ENCODE measurements at places on chromosomes 12 and 14. TPM values are rescaled to one million over a fixed set of nuclear protein-coding genes. Genes with fewer than 3 reads are reported as not detected.

Gene LBHD2
- not detected for total RNA-seq

Gene SDS
- total RNA-seq = not detected

DNA sequence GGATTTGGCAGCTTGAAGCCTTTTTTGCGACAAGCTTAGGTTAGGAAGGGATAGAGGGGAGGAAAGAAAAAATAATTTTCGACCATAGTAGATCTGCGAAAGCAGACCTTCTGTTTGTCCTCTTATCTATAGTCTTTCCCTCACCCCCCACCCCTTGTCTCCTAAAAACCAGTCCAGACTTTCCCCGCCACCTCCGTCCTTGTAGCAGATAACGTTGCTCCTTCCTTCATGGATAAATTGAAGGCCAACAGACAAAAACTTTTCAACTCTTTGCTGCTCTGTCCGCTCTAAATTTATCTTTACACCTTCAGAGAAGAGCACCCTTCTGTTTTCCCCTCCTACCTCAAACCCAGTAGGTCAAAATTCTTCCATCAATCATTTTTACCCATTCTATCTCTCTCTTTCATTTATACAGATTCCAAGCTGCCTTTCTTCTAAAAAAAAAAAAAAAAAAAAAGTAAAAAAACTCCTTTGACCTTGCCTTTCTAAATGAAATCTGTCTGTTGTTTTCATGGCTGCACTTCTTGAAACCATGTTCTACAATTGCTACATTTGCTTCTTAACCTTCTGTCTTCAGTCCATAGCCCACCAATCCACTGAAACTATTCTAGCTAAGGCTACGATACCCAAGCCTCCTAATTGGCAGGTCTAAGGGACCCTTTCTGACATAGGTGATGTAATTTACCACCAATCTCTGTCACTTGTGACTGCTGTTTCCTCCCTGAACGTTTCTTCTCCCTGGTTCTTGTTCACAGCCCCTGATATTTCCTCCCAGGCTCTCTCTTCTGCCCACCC is 11.1 kb upstream of the NEMF start:
- DNase-seq = no peak

DNA sequence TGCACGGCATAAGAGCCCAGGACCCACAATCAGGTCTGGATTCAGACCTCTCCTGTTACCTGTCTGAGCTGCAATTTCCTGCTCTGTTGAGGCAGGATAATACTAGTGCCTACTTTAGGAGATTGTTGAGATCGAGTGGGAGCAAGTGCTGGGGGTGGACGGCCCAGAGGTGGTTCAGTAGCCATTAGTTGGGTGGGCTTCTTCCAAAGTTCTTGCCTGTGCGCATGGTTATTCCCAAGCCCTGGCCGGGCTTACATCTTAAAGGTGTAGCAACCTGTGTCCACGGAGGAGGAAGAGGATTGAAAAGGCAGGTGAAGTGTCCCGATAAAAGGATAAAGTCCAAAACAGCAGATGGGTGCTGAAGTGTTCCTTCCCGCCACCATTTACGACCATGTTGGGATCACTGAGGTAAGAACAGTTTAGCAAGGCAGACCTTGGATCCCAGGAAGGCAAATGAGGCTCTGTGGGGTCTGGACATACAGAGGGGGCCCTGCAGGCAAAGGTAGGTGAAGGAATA is 33.8 kb downstream of the ACACB start:
- no peak for DNase-seq

Gene TMEM52B
- total RNA-seq = not detected

GRCh38 chr12:71780237-71780822 is 25.7 kb downstream of the RAB21 start:
- DNase-seq = peak; percentile 63

DNA sequence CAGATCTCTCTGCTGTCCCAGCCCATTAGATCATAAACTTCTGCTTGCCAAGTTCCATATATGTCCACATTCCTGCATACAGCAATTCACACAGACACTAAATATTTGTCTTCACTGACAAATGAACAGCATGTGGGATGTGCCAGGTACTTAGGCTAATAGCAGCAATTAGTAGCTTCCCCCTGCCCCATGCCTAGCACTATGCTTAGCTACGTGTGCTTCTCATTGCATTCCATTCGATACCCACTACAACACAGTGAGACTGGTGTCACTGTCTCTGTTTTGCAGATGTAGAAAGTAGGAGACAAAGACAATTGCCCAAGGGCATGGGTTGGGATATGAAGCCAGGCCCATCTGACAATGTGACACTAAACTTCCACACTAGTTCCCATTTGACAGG is 308.4 kb downstream of the BCL11B start:
- no peak for DNase-seq

- no peak for DNase-seq
Measured at GRCh38 chr12:79155683-79156082, 291.1 kb downstream of the SYT1 start.

Gene SERPINA9
- total RNA-seq = not detected

DNA sequence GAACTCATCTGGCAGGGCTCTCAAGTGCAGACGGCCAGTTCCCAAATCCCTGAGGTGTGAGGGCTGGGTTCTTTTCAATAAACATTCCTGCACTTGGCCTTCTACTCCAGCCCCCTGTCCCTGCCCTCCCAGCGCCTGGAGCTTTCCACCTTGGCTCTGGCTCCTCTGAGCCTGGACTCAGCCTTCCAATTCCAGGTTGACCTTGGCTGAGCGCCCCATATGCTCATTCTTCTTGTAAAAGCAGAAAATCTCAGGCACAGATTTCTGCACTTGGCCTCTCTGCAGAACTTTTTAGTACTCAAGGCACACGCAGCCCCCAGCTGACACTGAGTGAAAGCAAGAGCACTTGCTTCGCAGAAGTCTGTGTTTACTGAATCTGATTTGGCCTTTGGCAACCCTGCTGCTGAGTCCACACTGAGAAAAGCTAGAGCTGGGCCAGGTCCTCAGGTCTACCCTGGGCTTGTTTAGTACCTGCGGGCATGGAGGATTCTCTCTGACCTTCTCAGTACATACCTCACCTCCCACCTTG is 222.7 kb downstream of the MSRB3 start:
- DNase-seq = no peak

DNA sequence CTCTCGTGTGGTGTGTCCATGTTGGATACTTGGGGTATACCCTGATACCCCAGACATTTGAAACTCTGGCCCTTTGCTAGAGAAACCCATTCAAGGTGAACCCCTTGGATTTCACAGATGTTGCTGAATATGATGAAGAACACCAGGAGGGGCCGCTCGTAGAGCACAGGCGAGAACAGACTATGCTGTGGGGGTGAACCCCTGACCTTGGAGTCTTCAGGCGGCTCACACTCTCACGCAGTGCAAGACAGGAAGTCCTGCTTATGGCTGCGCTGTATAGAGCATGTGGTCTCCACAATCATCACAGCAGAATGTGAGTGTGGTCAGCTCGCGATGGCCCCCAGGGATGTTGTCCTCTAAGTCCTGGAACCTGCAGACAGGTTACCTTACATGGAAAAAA is 60.4 kb downstream of the SLC15A4 start:
- DNase-seq = no peak

DNA sequence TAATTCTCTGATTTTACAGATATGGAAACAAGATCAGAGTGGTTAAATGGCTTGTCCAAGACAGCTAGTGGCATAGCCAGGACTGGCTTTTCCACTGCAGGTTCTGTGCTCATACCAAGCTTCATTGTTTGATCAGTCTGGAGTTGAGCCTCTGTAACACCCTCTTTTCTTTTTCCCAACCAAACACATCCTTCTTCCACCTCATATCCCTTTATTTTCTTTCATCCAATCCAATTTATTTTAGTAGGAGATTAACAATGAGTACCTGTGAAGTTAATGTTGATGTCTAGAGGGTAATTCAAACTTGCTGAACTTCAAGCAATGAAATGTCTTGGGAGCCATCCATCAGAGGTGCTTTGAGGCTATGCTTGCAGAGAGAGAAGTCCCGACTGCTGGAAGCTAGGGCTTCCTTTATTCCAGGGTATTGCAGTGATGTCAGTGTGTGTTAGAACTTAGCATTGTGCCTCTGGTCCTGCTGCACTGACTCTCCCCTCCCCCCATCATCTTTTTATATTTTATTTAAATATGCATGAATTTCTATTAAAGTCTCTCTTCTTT is 452.1 kb upstream of the PDE3A start:
- no peak for DNase-seq

Gene SIX6
- total RNA-seq = not detected

DNA sequence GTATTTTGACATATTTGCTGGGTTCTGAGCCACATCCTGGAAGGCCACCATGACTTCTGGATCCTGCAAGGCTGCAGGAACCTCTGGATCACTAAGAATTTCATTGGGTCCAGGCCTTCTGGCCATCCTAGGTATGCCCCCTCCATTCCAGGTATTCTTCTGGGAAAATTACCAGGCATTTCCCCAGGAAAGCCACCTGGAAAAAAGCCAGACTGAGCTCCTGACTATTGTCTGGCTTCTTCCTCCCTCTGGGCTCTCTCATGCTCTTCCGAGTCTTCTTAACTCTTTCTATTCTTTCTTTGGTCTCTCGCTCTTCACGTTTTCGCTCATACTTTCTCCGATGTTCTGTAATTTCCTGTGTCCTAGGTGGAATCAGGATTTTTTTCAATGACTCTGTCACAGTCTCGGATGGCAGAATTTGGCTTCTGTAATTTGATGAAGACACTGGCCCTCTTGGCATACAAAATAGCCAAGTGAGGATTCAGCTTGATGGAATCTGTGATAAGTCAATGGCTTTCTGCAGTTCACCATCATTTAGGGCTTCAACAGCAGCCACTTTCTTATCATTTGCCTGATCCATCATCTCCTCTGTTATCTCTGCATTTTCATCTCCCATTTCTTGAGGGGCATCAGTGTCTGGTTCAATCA is 42.6 kb downstream of the ATP23 start:
- DNase-seq = peak; percentile 63

- DNase-seq = no peak
Measured at GRCh38 chr14:92308716-92309115, 14.2 kb upstream of the SLC24A4 start.

Gene TBX5
- not detected for total RNA-seq

- no peak for DNase-seq
Measured at GRCh38 chr12:29625359-29625953, 128.0 kb upstream of the OVCH1 start.

GRCh38 chr14:60114881-60115280 is 23.2 kb downstream of the PCNX4 start:
- DNase-seq = no peak

Gene CNTN1
- not detected for total RNA-seq

DNA sequence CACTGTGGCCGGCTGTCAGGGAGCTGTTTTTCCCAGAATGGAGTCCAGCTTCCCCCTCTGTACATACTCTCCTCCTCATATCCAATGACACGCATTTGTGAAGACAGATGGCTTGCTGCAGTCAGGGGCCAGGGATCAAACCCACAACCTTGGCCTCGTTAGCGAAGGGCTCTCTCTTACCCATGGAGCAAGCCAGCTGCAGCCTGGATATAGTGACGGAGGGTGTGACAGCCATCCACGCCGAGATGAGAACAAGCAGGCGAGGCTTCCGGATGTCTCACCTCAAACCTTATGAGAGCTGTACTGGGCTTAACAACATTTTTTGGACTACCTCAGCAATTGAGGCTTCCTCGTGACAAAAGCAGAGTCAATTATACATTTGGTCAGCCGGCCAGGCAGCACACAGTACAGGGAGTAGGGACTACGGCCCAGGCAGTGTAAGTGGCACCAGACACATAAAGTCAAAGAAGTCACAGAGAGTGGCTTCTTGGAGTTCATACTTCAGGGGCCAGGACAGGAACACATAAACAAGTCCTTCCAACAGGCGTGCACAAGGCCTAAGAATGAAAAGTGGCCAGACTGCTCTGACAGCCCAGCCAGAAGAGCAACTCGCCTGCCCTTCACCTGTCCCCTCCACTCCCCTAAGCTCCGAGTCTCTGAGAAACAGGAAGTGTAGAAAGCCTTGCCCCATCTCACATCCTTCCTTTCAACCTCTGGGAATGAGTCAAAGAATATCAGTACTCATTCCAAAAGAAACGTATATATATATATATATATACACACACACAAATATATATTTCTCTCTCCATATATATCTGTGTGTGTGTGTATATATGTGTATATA is 115.1 kb downstream of the TTC7B start:
- peak; percentile 21 for DNase-seq

DNA sequence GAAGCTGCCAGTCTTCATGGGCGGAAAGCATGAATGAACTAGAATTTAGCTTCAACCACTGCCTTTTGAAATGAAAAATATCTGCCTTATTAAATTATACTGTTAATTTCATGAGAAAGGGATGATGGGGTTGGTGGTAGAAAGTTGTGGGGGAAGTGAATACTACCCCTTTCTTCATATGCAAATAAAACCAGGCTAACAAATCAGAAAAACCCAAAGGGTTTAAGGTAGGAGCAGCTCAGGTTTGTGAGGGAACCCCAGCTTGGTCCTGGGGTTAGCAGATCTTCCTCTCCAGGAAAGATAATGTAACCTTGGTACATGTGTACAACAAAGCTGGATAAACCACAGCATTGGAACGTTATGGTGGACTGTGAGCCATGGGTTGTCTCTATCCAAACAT is 84.0 kb downstream of the PPP2R5C start:
- DNase-seq = no peak

DNA sequence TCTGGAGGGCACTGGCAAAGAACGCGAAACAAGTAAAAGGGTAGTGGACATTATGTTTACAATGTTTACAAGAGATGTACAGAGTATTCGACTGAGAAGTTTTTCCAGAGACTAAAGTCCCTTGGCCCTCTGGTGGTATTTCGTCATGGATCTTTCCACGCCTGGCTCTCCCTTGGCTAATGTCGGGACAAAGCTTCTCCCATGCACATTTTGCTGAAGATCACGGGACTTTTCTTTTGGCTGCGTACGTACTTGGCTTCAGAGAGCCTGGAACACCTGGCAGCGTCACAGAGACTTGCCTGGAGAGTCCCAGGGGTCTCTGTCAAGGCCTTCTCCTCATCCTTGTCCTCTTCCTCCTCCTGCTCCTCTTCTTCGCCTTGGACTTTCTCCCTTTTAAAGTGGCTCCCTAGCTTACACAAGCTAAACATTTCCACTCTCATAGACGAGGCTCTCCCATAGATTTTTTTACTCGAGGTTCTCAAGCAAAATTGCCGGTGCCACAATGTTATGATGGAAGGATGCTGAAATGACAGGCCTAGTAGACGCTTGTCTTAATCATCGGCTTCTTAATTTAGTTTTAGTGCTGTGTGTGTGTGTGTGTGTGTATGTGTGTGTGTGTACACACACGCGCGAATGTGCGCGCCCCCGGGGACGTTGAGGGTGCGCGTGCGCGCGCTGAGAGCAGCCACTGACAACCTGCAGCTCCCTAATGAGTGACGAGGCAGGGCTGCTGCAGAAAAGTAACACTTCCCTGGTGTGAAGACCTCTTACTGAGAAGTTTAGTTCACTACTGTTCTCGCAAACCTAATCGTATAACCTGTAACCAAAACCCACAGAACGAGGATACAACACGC is 4.9 kb upstream of the FOXG1 start:
- DNase-seq = no peak

Gene FERMT2
- 29.1 TPM for total RNA-seq

Gene SIX1
- 18.2 TPM for total RNA-seq

Gene CBLN3
- 3.4 TPM for total RNA-seq

Gene TOX4
- 26.7 TPM for total RNA-seq

GRCh38 chr12:57693317-57693658 is 644 bp upstream of the OS9 start:
- DNase-seq = no peak

All from PC-3 (cell line).